ENCODE measurements at places on chromosomes 12 and 14. TPM values are rescaled to one million over a fixed set of nuclear protein-coding genes. Genes with fewer than 3 reads are reported as not detected.

DNA sequence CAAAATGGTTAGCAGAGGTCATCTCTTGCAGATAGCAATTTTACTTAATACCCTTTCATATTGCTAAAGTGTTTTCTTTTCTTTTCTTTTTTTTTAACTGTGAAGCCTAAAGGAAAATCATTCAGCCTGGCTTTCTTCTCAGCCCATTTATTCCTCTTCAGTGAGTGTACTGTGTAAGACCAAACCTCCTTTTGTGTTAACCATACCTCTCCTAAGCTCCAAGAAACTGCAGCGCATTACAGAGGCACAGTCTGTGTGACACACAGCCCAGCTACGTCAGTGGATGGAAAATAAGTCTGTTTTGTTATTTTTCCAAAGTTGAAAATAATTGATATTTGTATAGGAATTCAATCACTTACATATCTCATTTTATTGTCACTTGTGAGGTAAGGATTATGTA lies 21.7 kb downstream of the DCAF5 start:
- no peak for DNase-seq

GRCh38 chr14:39241637-39242036 lies 7.9 kb downstream of the MIA2 start:
- DNase-seq, result no peak

- no peak for DNase-seq
These were observed 7.4 kb downstream of the GLRX5 start for GRCh38 chr14:95541932-95542930.

DNA sequence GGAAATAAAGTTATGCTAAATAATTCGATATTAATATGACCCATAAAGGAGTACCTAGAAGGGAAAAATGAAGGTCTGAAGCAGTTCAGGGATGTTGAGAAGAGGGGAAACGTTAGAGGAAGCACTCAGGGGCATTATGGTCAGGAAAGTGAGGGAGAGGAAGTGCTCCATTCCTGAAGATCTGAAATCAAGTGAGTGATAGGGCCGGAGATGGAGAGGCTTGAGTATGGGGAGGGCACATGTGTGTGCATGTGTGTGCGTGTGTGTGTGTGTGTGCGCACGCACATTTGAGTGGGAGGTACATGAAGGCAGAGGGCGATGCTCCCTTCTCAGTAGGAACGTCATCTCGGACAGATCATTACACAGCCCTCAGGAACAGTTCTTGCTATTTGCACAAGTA lies 4.9 kb upstream of the DCD start:
- DNase-seq, result no peak

DNA sequence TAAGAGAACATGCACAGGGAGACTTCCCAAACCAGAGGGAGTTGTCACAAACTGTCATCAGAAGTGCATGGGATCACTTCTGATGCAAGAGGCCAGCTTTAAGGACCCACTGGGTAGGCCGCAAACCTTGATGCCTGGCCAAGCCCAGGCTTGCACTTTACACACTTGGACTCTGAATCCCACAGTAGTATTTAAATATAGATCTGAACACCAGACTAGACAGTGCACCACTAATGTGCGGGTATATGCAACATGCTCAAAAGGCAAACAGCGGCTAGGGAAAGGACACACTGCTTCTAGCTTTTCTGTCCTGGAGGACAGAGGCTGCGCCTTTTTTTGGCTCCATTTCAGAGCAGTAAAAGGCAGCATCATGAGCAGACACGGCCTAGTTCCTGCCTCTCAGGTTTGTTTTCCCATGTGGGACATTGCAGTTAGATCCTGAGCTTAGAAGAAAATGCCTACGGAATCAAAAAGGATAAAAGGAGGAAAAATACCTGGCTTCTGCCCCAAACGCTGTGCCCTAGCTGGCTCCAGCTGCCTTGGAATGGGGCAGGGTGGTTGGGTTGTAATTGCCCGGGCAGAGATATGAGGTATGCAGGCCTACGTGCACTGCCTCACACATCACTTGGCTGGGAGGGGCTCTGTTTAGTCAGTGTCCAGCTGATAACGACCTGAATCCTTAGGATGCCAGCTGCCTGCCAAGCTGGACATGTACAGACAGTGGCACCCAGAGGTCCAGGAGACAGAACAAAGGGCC lies 84.5 kb upstream of the EGLN3 start:
- DNase-seq, result no peak

GRCh38 chr12:12582895-12583303 lies 20.2 kb upstream of the DUSP16 start:
- no peak for DNase-seq

GRCh38 chr12:64740646-64741045 lies 18.6 kb downstream of the GNS start:
- DNase-seq, result no peak

NKX2-8 gene
- total RNA-seq, result not detected

CCDC175 gene
- 0.10 TPM for total RNA-seq

ZNF664 gene
- total RNA-seq, result 56.4 TPM

IL31 gene
- total RNA-seq, result not detected

DNA sequence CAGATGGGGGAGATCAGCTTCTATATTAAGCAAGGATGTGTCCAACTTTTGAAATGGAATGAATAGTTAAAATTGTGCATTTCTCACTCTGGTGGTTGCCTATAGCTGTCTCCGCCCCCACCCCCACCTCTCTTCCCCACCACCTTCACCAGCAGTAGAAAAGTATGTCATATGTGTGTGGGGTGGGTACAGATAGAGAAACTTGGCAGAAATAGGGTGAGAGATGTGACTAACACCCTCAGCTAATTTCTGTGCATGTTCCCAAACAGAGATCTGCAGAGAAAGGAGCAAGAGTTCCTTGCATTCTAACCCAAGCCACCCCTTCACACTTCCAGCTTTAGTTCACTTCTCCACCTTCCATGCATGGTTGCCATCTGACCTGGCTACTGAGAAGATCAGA lies 980.1 kb downstream of the NRXN3 start:
- DNase-seq, result no peak

CACNA2D4 gene
- total RNA-seq, result 5.9 TPM

AMHR2 gene
- not detected for total RNA-seq

MYL2 gene
- not detected for total RNA-seq

DNA sequence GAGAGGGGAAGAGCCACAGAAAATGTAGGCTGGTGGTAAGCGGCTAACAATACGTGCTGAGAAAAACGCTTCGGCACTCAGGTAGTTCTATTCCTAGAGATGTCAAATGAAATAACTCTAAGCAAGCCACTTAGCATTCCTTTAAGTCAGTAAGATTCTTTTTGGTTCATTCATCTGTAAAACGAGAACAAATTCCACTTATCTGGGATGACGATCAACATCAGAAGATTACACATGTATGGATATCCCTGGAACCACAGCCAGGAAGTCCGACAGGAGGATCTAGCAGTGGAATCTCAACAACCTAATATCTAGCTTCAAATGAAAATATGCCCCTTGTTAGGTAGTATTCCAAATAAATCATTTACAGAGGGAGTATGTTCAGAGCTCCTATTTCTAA lies 74.6 kb upstream of the CDKN3 start:
- no peak for DNase-seq

GRCh38 chr14:59333668-59334067 lies 131.5 kb downstream of the GPR135 start:
- no peak for DNase-seq

DNA sequence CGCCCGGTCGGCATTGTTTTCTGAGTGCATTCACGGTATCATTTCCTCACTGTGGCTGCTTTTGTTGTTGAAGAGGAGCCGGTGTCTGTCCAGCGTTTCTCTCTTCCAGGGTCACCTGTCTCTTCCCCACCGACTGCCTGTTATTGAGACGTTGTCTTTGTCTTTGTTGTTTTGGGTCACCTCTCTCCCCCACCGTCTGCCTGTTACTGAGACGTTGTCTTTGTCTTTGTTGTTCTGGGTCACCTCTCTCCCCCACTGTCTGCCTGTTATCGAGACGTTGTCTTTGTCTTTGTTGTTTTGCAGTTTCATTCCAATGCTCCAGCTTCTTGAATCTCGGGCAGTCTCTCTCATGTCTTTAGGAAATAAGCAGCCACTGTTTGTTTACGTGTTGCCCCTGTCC lies 69.9 kb downstream of the DDX51 start:
- DNase-seq, result no peak

- DNase-seq, result no peak
These were observed 183.0 kb downstream of the SLC15A5 start for GRCh38 chr12:16094437-16094836.

DNA sequence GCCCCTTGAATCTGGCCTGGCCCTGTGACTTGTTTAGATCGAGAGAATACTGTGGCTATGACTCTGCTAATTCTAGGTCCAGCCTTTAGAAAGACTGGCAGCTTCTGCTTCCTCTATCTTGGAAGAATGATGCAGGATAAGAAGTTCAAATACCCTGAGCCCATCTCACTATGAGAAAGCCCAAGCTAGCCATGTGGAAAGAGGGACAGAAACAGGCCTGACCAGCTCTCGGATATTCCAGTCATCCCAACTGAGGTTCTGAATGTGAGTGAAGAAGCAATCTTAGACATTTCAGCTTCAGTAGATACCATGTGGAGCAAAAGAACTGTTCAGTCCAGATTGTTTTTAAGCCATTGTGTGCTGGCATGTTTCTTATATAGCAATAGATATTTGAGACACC lies 17.3 kb upstream of the KRR1 start:
- DNase-seq, result no peak

GRCh38 chr12:64612843-64613242 lies 2.5 kb downstream of the RASSF3 start:
- DNase-seq, result no peak

DNA sequence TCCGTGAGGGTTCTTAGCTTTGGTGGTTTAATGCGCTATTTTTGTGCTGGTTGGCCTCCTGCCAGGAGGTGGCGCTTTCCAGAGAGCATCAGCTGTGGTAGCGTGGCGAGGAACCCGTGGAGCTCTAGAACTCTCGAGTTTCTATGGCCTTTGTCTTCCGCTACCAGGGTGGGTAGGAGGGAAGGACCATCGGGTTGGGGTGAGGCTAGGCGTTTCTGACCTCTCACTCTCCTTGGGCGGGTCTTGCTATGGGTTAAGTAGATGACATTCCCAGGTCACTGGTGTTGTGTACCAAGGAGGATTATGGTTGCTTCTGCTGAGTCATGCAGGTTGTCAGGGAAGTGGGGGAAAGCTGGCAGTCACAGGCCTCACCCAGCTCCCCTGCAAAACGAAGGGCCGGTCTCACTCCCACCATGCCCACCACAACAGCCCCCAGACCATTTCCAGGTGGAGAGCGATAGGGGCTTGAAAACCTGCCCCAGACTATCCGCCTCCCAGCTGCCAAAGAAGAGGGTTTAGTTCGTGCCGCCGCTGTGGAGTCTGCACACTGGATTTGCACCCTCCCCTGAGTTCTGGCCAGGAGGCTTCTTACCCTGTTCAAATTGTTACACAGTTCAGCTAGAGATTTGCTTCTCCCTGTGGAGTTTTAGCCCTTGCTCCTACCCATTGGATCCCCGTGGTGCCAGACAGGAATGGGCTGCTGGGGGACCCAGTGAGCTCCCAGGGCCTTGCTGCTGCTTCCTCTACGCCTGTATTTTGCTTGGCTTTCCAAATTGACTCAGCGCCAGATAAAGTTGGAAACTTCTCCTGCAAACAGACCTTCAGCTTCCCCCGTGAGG lies 21.9 kb downstream of the RNFT2 start:
- no peak for DNase-seq

SPRYD4 gene
- total RNA-seq, result 1.7 TPM

GRCh38 chr12:81039231-81039630 lies 38.6 kb upstream of the ACSS3 start:
- DNase-seq, result no peak

DNA sequence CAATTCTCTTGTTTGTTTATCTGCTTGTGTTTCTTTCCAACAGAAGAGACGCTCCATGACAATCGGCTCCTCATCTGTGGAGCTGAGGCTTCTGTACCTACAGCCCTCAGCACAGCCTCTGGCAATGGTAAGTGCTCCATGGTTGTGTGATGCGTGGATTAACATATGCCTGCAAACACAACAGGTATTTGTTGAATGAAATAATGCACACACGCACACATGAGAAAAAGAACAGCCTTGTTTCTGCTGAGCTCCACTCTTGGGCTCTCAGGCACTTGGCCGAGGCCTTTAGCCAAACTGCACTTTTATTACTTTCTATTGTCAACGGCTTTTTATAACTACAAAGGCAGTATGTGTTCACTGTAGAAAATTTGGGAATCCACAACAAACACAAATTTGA lies 120.4 kb upstream of the TMCC3 start:
- DNase-seq, result no peak

- DNase-seq, result peak; percentile 61
These were observed 37.9 kb downstream of the CYP46A1 start for GRCh38 chr14:99721792-99722516.

DNA sequence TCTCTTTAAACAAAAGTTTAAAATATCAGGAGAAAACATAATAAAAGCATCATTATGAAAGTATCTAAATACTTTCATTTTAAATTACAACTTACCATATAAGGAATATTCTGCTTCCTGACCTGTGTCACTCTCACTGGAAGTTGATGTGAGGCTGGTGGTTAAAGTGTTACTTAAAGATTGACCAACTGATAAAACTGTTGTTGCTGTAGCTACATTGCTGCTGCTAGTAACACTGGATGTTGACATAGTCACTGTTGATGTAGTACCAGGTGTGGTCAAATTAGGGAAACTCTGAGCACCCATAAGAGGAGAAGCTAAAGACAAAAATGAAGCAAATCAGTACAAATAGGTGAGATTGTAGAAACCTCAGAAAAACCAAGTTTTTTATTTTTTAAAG lies 79.9 kb downstream of the HECTD1 start:
- DNase-seq, result no peak

GRCh38 chr12:91926848-91927247 lies 218.8 kb downstream of the BTG1 start:
- DNase-seq, result no peak

DNA sequence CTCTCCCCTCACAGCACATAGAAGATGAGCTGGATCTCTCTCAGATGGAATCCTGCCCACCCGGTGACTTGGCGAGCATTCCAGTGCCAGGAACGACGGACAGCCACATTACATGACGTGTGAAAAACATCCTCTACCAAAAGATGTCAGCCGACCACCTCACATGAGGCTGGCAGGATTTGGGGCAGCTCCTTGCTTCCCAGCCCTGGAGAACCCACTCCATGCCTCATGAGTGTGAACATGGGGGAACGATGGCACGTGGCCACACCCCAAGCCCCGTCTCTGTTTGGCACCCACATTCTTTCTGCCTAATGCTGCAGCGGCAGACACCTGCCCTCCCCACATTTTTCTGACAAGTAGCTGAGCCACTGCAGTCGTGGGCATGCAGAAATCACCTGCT lies 202.5 kb downstream of the CALM1 start:
- DNase-seq, result peak; percentile 37

DNA sequence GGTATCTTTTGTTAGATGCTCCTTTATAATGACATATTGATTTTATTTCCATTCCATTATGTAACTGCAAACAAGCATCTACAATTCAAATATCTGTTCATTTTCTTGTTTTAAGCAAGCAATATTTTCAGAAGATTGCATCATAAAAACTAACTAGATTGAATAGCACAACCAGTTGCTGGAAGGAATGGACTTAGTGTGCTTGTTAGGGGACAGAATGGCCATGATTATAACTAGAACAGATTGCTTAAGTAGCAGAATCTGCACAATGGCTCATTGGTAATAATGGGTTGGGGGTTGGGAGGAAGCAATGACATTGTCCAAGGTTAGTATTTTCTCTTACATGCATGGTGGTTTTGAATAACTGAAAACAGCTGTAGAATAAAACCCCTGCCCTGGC lies 939.5 kb downstream of the SLC16A7 start:
- DNase-seq, result no peak
